ENCODE measurements at places on chromosomes 5 and 9.

DNA sequence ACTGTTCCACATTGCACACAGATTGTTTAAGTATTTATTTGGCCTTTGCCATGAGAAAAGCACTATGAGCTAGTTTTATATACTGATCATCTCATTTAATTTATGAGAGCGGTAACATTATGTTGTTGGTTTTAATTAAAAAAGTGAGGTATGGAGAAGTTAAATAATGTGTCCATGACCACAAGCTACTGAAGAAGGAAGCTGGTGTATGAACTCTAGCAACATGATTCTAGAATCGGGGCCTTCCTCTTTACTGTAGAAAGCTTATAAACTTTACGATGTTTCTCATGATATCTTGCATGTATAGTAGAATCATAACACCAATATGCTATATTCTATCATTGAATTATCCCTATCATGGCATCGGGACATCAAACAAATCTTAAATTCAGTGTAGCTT is 52.9 kb upstream of the CDH18 start:
- no peak for DNase-seq

- DNase-seq, result no peak
Measured at GRCh38 chr5:149728303-149728702, 1.8 kb upstream of the PPARGC1B start.

GRCh38 chr5:156147944-156148285 is 179.0 kb upstream of the SGCD start:
- no peak for DNase-seq

DNA sequence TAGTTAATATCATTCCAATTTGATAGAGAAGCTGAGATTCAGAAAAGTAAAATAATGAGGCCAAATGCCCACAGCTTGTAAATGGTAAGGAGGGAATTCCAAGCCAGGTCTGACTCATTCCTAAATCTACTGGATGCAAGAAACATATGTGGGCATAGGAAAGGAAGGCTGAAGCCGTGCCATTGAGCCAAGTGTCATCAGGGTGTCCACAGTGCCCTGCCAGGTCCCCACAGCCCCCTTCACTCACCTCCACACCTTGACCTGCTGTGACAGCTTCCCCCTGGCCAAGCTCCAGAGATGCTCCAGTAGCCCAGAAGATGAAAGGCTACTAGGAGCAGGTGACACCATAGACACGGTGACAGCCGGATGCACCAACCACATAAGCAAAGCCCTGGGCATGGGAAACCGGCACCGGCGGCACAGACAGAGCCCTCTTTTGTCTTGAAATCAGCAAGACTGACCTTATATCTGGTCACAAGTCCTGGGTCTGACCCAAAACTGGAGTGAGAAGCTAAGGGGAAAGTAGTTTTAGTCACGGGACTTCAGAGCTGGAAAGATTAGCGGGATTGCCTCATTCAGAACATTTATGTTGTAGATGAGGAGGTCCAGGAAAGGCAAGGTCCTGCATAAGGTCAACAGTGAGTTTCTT is 20.1 kb upstream of the FAT2 start:
- DNase-seq, result no peak

DNA sequence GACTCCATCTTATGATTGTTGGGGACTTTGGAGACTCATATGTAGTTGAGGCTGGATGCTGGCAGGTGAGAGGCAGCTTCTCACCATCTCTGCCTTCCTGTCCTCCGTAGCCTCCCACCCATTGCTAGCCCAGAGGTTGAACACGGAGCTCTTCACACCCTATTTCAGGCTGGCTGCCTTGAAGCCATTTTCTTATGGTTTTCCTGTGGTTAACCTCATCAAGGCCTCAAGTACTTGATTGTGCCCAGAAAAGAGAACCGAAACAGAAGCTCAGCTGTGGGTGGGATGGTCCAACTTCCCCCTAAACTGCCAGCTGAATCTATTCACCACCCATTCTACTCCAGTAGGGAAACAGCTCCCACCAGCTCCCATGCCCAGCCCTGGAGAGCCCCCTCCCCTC is 102.9 kb downstream of the LIFR start:
- DNase-seq, result peak; percentile 32

DNA sequence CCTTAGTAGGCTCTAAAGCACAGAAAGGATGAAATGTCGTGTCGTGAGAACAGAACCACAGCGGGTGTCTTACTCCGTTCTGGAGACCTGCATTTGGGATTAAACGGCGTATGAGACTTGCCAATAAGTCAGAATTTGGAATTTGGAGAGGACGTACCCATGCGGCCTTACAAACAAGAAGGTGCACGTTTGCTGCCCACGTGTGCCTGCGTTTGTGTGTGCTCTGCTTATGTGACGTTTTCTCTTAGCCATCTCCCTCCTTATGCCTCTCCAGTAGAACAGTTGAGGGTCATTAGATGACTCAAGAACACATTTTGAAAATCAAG is 171.6 kb upstream of the OTULINL start:
- DNase-seq, result no peak

- DNase-seq, result no peak
Measured at GRCh38 chr5:82509762-82510161, 231.6 kb upstream of the RPS23 start.

GRCh38 chr9:113614843-113615648 is 151.5 kb downstream of the RGS3 start:
- peak; percentile 49 for DNase-seq

DNA sequence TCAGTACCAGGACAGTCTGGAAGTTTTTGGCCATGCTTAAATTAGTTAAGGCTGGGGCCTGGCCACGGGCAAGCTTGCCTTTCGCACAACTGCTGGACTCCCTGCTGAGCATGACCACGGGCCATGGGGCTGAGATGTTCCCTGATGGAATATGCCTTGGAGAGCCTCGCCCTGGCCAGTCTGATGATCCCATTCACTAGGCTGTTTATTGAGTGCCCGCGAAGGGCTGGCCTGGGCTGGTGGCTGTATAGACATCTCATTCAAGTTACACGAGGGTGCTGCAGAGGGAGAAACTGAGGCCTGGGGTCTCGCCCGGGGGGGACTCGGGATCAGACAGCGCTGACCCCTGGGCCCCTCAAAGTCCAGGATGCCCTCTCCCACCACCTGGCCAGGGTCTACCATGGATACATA is 7.8 kb upstream of the RXRA start:
- no peak for DNase-seq

DNA sequence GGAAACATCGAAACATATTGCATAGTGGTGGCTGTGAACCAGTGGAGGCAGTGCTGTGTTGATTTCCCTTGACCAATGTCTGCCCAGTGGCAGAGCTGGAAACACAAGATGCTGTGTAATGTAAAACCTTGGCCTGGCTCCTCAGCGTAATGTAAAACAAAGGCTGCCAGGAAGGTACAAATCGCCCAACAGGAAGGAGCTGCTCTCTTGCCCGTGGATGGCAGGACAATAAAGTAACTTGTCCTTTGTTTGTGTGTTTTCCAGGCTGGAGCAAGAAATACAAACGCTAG is 143.4 kb downstream of the PALM2AKAP2 start:
- DNase-seq, result no peak

GRCh38 chr5:60961685-60962084 is 16.7 kb downstream of the NDUFAF2 start:
- no peak for DNase-seq
